ENCODE measurements at places on chromosomes 6 and 20.

- DNase-seq, result no peak
Measured at GRCh38 chr6:134183844-134184243, 131.4 kb upstream of the SLC2A12 start.

DNA sequence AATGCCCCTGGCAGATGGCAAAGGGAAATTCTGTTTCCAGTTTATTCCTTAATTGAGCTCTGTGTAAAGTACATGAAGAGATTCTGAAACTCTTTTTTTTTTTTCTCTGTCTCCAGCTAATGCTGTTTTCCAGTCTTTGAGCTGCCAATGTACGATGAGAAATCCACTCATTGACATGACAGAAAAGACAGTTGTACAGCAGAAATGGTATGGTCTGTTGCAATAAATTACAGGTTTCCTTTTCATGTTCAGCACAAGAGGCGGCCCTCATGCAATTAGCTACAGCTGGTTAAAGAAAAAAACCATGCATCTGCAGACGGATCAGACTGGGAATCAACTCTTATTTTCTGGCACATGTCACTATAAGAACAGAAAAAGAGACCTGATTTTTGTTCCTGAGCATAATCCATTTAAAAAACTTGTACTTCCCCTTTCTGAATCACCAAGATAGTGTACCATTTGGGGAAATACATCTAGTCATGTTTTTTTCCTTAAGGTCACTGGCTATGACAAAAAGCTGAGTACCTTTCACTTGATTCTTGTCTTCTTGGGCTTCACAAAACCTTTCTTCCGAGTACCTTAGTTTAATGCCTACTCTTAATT is 289.8 kb upstream of the PREP start:
- peak; percentile 59 for DNase-seq

DNA sequence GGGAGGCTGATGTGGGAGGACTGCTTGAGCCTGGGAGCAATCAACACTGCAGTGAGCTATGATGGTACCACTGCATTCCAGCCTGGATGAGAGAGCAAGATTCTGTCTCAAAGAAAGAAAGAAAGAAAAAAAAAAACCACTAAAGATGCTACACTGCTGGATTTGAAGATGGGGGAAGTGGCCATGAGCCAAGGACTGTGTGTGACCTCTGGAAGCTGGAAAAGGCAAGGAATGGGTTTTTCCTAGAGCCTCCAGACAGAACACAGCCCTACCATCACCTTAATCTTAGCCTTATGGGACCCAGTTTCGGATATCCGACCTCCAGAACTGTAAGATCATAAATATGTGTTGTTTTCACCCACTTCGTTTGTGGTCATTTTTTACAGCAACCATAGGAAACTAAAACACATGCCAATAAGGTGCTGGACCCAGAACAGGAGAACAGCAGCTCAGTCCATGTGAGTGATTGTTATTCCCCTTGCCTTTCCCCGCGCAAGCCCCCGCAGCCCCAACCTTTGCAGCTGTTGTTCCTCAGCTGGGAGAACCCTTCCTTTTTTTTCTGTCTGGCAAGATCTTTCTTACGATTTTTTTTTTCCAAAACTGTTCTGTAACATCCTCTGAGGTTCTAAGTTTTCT is 11.1 kb upstream of the VAPB start:
- DNase-seq, result no peak

DNA sequence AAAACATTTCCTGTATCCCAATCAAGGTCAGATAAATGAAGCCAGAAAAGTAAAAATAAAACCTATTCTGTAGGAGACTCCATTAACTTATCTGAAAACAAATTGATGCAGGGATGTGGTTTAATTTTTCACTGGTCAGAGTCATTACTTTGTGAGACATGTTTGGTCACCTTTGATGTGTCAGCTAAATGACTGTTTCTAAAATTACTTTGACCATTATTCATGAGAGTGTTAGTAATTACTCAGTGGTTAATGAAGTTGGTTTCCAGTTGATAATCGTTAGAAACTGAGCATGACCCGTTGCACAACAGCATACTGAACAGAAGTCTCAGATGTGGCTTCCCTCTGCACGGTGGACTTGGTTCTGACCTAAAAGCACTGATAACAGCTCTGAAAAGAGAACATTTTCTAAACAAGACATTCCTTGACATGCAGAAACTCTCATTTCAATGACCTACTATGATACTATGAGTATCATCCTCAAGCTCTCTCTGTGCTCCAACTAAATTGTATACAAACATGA is 410.5 kb upstream of the RNF217 start:
- no peak for DNase-seq

GRCh38 chr20:53040693-53041589 is 68.8 kb downstream of the TSHZ2 start:
- DNase-seq, result no peak

DNA sequence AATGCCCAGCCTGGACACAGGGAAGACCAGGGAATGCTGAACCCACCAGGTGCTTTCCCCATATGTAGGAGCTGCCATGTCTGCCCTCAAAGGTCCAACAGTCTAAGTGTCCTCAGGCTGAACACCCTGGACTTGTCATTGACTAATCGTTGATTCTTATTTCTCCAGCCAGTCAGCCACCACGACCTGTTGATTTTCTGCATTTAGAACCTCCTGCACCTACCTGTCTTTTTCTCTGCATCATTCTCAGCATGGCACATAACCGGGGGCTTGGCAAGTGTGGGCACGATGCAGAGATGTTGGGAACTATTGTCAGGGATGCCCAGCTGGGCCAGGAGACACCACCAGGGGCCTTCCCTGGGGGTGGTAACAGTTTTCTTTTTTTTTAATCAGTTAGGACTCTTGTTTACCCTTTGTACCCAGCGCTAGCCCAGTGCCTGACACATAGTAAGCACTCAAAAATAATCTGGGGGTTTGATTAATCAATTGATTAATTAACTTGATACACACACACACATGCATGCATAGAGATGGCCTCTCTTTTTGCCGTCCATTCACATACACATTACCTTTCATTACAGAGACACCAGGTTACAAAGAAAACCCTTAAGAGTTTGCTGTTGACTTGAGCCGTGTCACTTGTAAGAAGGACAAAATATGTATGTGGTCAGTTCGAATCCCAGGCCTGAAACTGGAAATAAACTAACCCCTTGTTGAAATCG is 29.0 kb upstream of the SCUBE3 start:
- no peak for DNase-seq

DNA sequence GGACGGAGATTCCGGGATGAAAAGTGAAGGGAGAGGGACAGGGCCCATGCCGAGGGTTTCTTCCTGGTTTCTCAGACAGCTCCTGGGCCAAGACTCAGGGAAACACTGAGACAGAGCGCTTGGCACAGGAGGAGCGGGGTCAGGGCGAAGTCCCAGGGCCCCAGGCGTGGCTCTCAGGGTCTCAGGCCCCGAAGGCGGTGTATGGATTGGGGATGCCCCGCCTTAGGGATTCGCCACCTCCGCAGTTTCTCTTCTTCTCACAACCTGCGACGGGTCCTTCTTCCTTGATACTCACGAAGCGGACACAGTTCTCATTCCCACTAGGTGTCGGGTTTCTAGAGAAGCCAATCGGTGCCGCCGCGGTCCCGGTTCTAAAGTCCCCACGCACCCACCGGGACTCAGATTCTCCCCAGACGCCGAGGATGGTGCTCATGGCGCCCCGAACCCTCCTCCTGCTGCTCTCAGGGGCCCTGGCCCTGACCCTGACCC is 55.0 kb upstream of the HLA-A start:
- peak; percentile 67 for DNase-seq

GRCh38 chr6:35490821-35491557 is 5.9 kb downstream of the TEAD3 start:
- no peak for DNase-seq

GRCh38 chr6:10884245-10884972 is 2.4 kb upstream of the SYCP2L start:
- no peak for DNase-seq

GRCh38 chr6:43074847-43075669 is 1.1 kb upstream of the PTK7 start:
- no peak for DNase-seq

DNA sequence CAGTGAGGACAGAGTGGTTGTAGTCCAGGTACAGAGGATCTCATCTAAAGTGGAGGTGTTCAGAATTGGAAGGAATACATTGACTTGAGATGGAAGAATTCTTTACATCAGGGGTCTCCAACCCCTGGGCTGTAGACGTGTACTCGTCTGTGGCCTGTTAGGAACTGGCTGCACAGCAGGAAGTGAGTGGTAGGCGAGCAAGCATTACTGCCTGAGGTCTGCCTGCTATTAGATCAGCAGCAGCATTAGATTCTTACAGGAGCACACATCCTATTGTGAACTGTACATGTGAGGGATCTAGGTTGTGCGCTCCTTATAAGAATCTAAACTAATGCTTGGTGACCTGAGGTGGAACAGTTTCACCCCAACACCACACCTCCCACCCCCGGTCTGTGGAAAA is 121.1 kb downstream of the CDKAL1 start:
- DNase-seq, result no peak

DNA sequence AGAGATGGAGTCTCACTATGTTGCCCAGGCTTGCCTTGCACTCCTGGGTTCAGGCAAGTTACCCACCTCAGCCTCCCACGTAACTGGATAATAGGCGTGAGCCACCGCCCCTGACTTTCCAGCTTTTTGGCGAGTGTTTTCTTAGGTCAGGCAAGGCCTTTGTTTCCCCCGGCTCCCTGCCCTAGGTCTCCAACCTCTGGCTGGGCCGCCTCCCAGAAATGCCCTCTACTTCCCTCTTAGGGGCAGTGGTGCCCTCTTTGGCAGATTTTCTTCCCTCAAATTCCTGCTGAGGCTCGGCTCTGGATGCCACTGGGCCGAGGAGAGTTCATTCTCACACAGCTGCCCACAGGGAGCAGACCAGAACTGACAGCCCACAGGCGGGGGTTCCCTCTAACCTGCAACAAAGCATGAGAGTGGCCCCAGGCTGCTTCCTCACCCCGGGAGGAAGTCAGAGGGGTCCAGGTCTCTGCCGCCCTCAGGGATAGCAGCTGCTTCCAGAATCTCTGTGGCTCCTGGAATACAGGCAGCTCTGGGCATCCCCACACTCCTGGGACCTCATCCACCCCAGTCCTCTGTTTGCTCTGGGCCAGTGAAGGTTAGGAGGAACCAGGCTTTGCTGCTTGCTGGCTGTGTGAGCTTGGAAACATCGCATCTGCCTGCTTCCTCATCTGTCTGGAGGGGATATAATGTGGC is 56.5 kb downstream of the TCP11 start:
- DNase-seq, result no peak

DNA sequence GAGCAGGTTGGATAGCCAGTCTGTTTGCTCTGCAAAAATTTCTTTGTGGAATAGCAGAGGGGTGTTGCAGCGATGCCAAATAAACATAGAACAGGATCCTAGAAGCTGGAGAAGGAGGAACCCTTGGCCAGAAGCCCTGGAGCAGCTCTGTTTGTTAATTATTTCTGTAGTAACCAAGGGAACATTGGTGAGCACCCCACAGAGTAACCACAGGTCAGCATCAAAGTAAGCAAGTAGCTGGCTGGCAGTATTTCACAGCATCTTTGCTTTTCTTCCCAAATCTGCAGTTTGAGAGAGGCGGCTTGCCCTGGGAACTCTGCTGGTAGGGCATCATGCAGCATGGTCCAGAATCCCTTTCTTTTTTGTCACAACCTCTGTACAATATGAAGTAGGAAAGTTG is 12.7 kb upstream of the APMAP start:
- no peak for DNase-seq
